ENCODE measurements at places on chromosomes 5 and 9. TPM values are rescaled to one million over a fixed set of nuclear protein-coding genes. Genes with fewer than 3 reads are reported as not detected.

GRCh38 chr5:4640795-4641194 is 499.3 kb upstream of the ADAMTS16 start:
- H3K4me1 ChIP-seq = no peaks in the 10 kb centered on the region
- H3K27me3 ChIP-seq = no peaks in the 10 kb centered on the region
- no peak overlapping the region for H3K27ac ChIP-seq
- H3K36me3 ChIP-seq = no peaks in the 10 kb centered on the region
- H3K4me3 ChIP-seq = no peak overlapping the region

The ZNF879 gene
- 4.5 TPM for polyA plus RNA-seq

DNA sequence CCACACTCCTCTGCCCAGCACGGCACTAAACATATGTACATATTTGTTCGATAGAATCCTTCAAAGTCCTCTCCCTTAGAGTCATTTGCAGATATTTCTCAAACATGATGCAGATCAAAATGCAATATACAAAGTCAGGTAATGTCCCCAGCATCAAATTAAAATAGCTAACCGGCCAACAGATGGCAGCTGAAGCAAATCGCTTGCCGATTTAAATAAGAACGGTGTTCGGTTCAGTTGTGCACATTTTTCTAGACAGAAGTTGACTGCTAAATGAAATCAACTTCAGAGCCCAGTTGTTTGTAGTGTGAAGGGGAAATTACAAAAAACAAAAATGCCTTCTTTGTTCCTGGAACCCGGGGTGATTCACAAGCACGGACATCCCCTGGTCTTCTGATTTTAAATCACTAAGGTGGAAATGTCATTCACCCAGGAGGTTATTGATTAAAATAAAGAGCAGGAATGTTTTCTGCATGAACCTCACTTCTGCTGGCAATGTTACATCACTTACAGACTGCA is 219.2 kb downstream of the EBF1 start:
- no peaks in the 10 kb centered on the region for H3K36me3 ChIP-seq
- no peaks in the 10 kb centered on the region for H3K27me3 ChIP-seq
- DNase-seq = no peak
- no peak overlapping the region for H3K4me3 ChIP-seq
- peaks cover 85% of the 10 kb centered on the region for H3K4me1 ChIP-seq
- H3K27ac ChIP-seq = peak overlapping the region; percentile 43

DNA sequence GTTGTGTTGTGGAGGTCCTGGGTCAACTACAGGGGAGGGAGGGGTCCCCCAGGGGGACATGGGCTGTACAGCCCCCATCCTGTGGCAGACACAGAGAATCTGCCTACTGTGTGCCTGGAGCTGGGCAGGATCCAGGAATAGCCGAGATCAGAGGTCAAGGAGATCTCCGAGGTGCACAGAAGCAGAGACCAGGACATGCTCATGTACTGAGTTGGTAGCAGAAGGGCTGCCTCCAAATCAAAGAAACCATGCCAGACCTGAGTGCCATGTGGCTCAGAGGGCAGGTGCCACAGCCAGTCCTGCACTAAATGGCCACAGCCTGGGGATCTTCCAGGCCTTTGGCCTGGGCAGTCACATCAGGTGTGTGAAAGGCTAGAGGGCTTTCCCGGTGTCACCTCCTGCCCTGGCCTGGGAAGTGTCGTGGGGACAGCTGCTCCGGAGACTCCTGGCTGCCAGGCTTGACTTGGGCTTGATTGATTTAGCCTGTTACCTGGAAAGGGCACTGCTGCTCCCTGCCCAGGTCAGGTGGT is 27.8 kb downstream of the GSN start:
- H3K4me3 ChIP-seq = no peak overlapping the region
- no peak for DNase-seq
- no peak overlapping the region for H3K27ac ChIP-seq
- no peaks in the 10 kb centered on the region for H3K36me3 ChIP-seq
- peaks cover 75% of the 10 kb centered on the region for H3K4me1 ChIP-seq

The SLC34A3 gene
- polyA plus RNA-seq = not detected

The IRGM gene
- polyA plus RNA-seq = 0.06 TPM

GRCh38 chr9:88653911-88654310 is 118.9 kb downstream of the NXNL2 start:
- DNase-seq = no peak
- no peaks in the 10 kb centered on the region for H3K4me1 ChIP-seq
- H3K27ac ChIP-seq = no peak overlapping the region
- no peaks in the 10 kb centered on the region for H3K36me3 ChIP-seq
- no peaks in the 10 kb centered on the region for H3K27me3 ChIP-seq
